Right forelimb (tissue), 1 donor: ENCODE measurements at places on chromosomes 5 and 9.

GRCh38 chr9:108844856-108845255, 10.9 kb downstream of the ACTL7B start:
- DNase-seq: no peak

DNA sequence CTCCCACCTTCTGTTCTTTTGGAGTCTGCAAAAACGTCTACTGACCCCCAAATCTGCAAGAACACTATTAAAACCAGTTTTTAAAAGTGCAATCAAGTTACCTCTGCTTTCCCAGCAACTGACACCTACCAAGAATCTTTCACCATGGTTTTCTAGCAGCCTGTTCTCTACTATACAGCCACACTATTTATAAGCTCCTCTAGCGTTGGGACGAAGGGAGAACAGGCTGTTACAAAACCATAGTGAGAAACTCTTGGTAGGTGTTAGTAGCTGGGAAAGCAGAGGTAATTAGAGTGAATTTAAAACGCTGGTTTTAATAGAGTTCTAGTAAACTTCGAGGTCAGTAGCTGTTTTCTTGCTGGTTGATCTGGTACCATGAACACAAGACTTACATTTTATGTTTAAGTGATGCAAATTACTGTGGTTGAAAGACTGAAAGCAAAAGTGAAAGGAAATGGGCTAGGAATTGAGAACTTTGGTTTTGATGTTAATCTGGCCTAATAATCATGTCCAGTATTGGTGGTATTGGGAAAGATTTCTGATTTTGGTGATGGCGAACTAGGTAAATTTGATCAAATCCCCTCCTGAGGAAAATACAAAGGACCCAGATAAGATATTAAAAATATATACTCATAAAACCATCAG, 5.3 kb downstream of the MROH2B start:
- DNase-seq: no peak

DNA sequence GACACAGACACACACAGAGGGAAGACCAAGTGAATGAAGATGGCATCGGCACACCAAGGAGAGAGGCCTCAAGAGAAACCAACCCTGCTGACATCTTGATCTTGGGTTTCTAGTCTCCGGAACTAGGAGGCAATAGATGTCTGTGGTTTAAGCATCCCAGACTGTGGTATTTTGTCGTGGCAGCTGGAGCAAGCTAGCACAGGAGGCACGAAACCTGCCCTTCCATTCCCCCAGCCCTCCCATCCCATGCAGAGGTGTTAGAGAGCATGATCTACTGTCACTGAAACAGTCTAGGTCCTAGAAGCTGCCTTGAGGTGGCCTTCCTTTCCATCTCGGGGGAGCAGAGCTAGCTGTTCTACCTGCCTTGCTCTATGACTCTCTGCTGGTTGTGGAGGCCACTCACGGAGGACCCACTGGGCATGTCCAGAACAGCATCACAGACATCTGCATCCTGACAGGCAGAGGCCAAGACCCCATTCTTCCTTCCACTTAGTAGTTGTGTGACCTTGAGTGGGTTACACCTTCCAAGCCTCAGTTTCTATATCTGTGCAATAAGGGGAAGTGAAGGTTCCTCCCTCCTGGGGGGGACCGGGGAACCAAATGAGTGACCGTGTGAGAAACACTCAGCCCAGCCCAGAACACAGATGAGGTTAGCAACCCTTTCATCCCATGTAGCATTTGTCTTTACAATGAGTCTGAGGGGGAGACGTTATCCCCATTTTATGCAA, 134.3 kb upstream of the BOD1 start:
- DNase-seq: no peak

GRCh38 chr5:24773261-24773660, 128.5 kb upstream of the CDH10 start:
- no peak for DNase-seq

DNA sequence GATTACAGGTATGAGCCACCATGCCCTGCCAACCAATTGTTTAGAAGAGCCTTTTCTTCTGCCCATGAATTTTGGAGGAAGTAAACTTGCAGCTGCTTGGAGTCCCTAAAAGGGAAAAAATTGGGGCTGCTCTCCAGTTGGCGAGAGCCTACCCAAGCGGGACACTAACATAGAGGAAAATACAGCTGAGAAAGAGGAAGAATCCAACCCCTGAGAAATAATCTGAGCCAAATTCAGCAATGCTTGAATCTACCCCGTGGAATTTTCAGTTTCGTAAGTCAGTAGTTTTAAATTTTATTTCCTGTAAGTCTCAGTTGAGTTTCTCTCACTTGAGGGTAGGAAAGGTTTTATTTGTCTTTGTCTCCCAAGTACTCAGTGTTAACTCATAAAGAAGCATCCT, 30.4 kb upstream of the UBTD2 start:
- no peak for DNase-seq

DNA sequence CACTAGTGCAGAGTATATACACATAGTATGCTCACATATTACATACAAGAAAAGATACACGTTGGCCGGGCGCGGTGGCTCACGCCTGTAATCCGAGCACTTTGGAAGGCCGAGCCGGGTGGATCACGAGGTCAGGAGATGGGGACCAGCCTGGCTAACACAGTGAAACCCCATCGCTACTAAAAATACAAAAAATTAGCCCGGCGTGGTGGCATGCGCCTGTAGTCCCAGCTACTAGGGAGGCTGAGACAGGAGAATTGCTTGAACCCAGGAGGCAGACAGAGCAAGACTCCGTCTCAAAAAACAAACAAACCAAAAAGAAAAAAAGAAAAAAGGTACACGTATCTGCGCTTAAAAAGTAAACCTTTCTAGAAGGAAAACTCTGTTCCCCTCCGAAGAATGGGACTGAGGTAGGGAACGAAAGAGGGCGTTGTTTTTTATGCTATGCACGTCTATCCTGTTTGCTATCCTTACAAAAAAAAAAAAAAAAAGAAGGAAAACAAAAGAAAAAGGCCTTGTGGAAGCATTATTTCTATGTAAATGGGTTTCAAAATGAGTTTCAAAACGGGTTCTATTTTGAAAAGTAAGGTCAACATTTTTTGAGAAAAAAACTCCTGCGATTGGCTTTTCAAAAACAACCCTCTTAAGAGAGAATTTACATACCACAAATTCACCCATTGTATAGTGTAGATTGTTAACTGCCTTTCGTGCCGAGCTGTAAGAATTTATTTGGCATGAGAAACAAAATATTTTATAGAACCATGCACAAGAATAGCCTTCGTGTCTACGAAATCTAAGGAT, 1.2 kb downstream of the AK3 start:
- no peak for DNase-seq

DNA sequence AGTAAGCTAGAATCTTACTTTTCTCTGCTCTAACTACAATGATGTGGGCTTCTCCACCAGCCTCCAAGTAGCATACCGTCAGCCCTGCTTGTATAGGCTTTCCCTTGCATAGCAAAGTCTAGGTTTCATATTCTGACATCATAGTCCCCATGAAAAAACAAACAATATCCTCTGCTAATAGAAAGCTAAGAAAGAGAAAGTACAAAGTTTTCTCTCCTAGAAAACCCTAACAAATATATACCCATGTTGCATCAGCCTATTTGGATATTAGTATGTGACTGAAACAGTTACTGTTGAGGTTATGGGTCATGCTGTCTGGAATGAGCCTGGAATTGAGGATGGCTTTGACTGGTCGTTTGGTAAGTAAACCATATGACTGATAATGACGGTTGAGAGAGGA, 1696.0 kb downstream of the MAT2B start:
- no peak for DNase-seq

GRCh38 chr5:72067682-72068470, 39.4 kb upstream of the MAP1B start:
- no peak for DNase-seq

GRCh38 chr5:36435516-36435915, 133.8 kb upstream of the RANBP3L start:
- DNase-seq: no peak

DNA sequence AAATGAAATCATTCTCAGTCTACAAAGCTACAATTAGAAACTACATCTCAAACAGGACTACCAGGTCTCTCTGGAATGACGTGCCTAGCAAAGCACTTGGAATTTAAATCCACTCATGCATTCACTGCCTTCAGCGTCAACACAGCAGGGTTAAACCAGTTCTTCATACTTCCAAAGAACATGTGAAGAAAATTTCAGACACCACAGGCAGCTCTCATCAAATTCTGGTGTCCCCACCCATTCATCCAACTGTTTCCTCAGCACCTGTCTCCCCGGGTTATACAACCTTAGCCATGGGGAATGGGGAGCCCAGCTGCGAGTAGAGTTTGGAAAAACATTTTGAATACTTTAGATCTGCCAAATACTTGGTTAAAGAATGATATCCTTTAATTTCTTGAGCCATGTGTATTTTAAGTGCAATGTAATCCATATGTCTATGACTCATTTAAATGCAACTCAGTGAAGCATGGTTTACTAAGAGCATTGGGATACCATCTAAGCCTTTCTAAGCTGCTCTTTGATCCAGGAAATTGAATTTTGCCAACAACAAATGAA, 17.5 kb downstream of the ADAM19 start:
- no peak for DNase-seq

DNA sequence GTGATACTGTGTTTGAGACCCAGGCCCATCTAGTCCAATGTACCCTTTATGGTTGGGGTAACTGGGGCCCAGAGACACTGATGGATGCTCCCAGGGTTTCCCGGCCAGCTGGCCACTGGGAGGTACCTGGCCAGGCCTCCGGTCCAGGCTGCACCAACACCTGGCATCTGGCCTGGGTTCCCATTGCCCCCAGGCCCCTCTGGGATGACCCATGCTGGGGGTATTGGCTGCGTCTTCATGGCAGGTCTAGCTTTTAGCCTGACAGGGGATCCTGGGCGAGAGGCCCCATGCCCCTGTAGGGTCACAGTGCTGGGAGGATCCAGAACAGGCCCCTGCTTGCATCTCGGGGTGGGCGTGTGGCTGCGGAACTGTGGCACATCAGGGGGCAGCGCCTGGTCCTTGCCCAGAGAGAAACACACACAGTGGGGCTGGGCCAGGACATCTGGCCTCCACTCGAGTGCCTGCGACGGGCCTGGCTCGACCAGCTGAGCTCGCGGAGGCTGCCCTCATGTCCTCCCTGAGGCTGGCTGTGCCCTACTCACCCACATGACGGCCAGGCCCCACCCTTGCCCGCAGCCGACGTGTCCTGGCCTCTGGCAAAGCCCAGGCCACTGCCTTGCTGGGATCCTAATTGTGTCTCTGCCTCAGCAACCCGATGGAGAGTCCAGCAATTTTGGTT, 21.5 kb upstream of the COL5A1 start:
- DNase-seq: peak; percentile 43

DNA sequence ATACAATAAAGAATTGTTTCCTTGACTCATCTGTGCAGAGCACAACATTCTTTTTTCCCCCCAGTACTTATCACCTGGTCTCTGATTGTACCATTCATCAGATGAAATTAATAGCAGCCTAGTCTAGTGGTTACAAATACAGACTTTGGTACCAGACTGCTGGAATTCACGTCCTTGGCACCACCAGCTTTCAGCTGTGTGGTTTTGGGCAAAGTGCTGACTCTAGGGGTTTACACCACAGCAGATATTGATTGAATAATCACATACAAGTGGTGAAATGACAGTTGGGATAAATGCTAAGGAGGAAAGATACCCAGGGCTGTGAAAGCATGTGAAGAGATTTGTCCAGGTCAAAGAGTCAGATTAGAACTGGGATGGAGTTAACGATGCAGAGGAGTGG, 79.3 kb upstream of the ATP10B start:
- DNase-seq: no peak

- DNase-seq: no peak
These were observed 515.2 kb upstream of the BRINP1 start for GRCh38 chr9:119884438-119884837.

DNA sequence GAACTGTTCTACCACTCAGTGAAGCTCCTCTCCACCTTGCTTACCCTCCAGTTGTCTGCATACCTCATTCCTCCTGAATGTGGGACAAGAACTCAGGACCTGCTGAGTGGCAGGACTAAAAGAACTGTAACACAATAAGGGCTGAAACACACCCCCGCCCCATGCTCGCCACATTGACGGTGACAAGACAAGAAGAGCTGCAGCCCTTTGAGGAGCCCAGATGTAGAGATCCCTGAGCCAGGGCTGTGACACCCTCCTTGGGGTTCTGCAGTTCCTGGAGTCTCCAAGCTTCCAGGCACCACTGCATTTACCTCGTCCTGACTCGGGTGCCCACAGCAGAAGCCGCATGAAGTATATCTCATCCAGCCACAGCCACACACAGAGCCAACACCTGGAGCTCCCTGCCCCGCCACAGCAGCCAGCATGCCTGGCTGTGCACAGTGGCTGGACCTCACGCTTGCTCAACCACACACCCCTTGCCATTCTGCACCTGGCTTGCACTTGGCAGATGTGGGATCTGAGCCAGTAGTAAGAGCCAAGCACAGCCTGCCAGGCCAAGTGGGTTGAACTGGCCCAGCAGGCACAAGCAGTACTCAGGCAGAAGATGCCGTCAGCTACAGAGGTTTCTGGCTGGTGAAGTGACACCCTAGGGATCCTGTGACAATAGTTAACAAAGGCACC, 166.1 kb downstream of the RNF180 start:
- DNase-seq: peak; percentile 59

- DNase-seq: peak; percentile 52
These were observed 18.3 kb upstream of the RNU6ATAC start for GRCh38 chr9:134182554-134183085.

GRCh38 chr9:456365-456764, 241.7 kb downstream of the DOCK8 start:
- no peak for DNase-seq

DNA sequence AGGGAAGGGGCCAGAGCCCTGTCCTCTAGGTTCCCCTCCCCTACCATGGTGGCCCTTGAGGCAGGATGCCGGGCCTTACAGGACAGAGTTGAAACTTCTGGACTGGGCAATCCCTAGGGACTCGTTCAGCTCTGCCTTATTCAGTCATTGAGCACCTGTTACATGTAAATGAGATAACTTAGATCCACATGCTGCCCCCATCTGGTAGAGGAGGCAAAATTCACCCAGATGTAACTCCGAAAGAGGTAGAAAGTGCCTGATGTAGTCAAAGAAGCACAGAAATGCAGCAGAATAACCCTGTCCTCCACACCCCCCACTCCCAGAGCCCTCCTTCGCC, 1.5 kb downstream of the GGTA1 start:
- peak; percentile 69 for DNase-seq

DNA sequence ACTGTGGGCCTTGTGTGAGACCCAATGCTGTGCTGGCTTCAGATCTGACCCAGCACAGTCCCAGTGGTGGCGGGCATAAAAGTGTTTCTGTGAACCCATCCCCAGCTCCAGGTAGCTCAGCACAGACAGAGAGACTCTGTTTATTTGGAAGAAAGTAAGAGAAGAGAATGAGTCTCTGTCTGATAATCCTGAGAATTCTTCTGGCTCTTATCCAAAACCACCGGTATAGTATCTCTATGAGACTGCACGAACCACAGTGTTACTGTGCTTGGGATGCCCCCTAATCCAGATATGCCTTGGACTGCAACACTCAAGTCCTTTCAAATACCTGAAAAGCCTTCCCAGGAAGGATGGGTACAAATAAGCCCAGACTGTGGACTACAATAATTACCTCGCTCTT, 1660.8 kb upstream of the ACO1 start:
- DNase-seq: no peak

GRCh38 chr9:93801120-93801519, 154.0 kb downstream of the BARX1 start:
- DNase-seq: no peak
